ENCODE measurements at places on chromosomes 6 and 20.

DNA sequence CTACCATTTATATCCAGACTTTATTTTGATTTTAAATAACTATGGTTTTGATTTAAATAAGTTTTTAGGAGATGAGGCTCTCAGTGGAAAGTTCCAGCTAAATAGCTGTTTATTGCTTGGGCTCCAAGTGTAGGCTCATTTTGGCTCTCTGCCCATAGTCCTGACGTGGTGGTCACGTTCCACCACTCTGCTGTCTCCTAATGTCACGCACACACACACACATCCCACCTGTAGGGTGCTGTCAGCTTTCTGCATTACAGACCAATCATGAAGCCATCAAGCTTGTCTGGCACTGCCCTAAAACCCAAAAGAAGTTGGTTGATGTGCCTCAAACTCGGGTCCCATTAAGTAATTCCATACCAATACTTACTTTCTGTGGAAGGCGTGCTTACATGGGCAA is 45.4 kb downstream of the PANK2 start:
- no peak for DNase-seq

DNA sequence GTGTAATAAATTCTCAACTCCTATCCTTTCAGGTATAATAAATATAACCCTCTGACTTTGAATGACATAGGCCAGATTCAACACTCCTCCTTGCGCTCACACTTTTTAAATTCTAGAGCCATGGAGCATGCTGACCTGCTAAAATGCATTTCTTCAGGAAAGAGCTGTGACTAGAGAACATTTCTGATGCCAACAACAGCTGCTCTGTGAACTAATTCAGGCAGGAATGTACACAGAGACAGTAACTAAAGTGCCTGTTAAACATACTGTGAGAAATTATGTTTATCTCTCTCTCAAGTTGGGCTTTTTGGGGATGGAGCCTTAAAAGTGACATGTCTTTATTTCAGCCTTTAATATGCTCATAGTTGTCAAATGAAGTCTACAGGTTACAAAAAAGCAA is 8.3 kb downstream of the NHSL1 start:
- DNase-seq: no peak

DNA sequence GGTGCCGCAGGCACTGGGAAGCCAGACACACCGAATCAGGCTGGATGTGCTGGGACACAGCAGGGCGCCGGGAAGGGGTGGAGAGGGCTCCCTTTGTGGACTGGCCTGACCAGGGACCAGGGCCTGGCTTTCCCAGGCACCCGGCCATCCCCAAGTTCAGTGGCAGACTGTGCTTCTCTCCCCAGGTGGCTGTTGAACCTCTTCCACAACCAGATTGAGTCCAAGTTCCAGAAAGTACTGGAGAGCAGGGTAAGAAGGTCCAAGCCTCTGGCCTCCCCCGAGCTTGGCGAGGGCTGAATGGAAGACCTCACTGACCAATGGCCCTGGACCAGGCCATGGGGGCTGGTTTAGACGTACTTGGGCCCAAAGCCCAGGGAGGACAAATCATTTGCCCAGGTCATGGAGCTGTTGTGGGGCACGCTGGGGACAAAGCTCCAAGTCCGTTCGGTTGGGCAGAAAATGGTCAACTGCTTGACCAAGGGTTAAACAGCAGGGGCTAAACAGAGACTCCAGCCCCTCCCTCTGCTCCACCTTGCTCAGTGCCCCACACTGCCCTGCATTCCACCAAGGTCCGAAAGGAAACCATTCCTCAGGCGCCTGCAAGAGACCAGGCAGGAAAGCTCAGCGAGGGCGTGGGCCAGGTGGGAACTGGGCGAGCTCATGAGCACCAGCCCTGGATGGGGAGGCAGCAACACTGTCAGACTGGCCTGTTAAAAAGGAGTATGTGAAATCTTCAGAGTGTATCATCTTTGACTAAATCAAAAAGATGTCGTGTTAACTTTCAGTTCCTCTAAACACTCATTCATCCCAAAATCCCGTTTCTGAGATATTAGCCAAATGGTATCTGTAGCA is 9.1 kb downstream of the LBP start:
- DNase-seq: no peak

DNA sequence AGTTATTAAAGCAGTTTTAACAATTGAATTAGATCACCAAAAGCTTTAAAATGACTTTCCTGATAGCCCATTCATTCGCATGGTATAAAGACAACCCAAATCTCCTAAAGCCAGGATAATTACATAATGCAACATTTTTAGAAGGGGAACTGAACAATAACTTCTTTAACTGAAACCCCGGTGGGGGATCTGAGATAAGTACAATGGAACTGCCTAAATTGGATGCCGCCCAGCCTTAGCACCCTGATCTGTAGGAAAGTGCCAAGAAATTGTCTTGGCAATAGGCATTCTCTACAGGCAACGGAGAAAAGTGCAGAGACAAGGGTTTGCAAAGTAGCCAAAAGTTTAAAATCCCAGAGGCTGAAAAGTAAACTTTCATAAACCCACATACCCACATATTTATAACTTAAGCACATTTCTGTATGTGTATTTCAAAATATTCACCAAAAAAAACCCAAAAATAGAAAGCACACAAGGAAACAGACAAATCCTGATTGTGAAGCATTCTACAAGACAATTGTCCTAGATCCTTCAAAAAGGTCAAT is 98.8 kb upstream of the BEND6 start:
- DNase-seq: no peak

DNA sequence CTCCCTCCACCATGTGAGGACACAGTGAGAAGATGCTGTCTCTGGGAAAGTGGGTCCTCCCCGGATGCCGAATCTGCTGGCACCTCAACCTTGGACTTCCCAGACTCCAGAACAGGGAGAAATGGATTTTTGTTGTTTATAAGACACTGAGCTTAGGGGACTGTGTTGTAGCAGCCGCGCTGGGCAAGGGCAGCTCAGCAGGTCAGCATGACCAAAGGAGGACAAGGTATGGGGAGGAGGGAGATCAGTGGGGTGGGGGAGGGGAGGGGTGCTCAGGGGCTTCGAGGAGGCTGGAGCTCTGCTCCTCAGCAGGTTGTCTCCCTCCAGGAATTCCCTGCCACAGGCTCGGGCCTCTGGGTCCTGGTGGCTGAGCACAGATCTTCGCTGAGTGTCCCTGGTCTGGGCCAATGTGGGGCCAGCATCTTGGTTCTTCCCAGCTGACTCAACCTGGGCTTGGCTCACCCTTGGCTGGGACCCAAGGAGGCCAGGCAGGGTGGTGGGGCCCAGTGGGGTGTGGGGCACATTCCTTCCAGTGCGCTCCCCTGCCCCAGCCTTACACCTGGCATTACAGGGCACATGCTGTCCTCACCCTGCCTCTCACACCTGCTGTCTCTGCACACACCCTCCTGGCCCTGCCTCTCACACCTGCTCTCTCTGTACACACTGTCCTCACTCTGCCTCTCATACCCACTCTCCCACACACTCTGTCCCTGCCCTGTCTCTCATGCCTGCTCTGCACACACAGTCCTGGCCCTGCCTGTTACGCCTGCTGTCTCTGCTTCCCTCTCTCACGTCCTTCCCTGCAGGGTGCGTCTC is 107.3 kb downstream of the SYCP2 start:
- DNase-seq: no peak

DNA sequence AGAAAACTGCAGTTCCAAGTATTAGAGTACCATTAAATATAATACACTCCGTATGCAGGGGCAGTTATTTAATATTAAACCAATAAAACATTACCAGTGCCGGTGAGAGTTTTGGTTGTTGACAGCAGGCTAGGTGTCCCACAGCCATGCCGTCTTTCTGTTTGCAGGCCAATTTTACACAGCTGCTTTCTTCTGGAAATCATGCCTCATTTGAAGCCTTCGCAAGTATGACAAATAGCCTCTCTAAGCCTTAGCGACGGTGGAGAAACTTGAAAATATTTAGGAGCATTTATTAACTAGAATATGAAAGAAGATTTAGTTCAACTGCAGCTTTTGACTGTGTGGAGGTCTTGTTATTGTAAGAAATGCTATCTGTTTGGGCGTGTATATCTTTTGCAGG is 226.0 kb downstream of the BMP2 start:
- DNase-seq: no peak

- no peak for DNase-seq
These were observed 34.0 kb downstream of the SYNDIG1 start for GRCh38 chr20:24503352-24503931.

DNA sequence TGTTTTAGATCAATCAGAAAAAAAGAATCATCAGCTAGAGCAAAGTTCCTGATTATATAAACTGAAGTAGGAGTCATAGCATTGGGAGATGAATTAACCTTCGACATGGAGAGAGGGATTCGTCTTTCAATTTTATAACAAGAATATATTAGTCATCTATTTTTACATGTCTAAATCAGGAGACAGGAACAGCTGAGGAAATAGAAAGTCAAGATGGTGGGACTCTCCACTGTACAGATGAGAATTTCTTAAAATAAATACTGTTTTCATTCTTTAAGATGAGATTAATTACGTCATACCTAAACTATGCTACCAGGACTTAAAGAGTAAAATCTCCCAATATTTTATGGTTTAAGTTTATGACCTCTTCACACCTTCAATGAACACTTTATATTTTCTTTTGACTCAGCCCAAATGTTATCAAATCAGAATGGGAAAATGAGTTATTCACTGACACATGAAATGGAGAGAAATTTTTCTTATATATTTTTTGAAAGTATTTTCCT is 1137.7 kb downstream of the EPHA7 start:
- DNase-seq: no peak

DNA sequence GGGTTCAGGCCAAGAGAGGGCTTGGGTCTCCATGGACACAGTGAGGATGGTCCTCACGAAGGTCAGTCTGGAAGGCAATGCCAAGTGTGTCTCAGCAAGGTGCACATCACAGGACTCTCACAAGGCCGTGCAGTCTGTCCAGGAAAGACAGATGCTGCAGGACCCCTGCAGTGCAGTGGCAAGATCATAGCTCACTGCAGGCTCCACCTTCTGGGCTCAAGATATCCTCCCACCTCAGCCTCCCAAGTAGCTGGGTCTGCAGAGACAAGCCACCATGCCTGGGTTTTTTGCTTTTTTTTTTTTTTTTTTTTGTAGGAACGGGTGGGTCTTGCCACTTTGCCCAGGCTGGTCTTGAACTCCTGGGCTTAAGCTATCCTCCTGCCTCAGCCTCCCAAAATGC is 26.4 kb downstream of the ZMYND8 start:
- no peak for DNase-seq

DNA sequence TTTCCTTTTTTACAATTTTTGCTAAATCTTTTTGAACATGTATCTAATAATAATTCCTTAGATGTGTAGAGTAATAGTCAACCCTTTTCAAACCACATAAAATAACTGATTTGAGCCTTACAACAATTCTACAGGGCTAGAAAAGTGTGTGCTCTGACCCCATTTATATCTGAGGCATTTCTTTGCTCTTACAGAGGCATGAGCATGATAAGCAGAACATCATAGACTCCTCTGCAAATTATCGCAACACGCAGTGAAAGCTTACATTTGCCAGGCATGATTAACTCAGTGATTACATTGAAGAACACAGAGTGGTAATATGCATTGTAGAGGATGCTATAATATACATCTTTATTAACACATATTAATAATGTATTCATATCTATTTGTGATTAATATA is 120.4 kb downstream of the SIM1 start:
- DNase-seq: no peak

GRCh38 chr6:47780510-47781356 is 1.1 kb upstream of the OPN5 start:
- peak; percentile 54 for DNase-seq

GRCh38 chr20:18857640-18858039 is 44.1 kb downstream of the SCP2D1 start:
- no peak for DNase-seq

DNA sequence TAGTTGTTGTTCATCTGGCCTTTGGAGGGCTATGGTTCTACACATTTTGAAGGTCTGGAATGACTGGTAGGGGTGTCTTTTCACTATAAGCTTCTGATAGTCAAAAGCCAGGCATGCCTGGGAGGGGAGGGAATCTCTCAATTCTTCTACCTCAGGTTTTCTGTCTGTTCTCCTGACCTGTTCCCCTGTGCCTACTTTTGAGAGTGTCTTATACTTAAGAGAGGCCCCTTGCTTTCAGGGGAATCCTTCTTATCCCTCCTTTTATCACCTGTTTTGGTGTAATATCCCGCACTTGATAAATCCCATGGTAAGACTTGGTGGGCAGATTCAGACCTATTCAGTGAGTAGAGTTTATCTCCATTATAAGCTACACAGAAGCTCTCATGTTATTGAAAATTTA is 10.4 kb upstream of the SLC13A3 start:
- DNase-seq: no peak

DNA sequence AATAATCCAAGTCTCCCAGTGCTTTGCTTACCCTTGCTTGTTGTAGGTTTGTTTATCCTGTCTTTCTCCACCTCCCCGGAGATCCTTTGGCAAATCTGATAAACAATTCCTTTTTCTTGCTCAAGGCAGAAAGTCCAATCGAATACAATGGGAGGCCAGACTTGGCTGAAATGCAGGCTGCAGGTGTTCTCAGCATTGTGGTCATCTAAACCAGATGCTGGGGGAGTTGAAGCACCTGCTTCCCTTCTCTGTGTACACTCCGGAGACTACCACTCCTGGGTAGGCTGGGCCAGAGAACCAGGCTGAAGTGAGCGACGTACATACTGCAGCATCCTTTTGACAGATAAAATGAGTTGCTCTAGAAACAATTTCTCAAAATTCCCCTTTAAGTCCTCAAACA is 82.6 kb upstream of the PREP start:
- no peak for DNase-seq

DNA sequence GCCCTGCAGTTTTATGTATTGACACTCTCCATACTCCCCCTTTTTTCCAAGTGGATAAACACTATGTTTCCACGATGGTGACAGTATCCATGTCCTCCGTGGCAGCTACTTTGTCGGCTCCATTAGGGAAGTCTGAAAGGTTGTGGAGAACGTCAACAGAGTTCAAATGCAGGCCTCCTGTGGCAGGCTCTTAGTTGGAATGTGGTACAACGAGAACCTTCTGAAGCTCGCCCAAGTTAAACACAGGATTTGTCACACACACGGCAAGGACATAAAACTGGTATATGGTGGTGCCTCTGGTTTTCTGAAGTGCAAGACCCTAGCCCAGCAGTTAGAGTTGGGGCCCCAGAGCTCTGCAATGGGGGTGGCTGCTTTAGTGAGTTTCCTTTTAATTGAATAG is 187.0 kb upstream of the TAB2 start:
- no peak for DNase-seq

GRCh38 chr6:130913120-130913519 is 85.9 kb downstream of the SMLR1 start:
- no peak for DNase-seq

- DNase-seq: no peak
These were observed 47.8 kb downstream of the GFOD1 start for GRCh38 chr6:13439644-13440043.
